T-helper 2 cell treated with Interferon-gamma antibody and Interleukin-4, amounts not matched to agents 5 μg/mL and 100 μg/mL, for 36 hours (primary cell): ENCODE measurements at places on chromosomes 2 and 18.

GRCh38 chr2:127157651-127158485, 50.9 kb upstream of the BIN1 start:
- H3K4me1 ChIP-seq, result no peaks in the 10 kb centered on the region
- no peaks in the 10 kb centered on the region for H3K27me3 ChIP-seq
- no peaks in the 10 kb centered on the region for H3K36me3 ChIP-seq

- H3K4me3 ChIP-seq, result no peak overlapping the region
- no peaks in the 10 kb centered on the region for H3K36me3 ChIP-seq
- H3K27ac ChIP-seq, result no peak overlapping the region
These were observed 118.8 kb upstream of the PDE1A start for GRCh38 chr2:182545420-182546167.

GRCh38 chr2:128323555-128323931, 4.9 kb upstream of the HS6ST1 start:
- no peak overlapping the region for H3K27ac ChIP-seq
- peaks cover 4% of the 10 kb centered on the region for H3K27me3 ChIP-seq
- H3K4me1 ChIP-seq, result peaks cover 6% of the 10 kb centered on the region
- peak overlapping the region; percentile 69 for H3K4me3 ChIP-seq
- no peak for DNase-seq
- no peaks in the 10 kb centered on the region for H3K36me3 ChIP-seq

GRCh38 chr2:205766779-205767359, 84.6 kb downstream of the NRP2 start:
- peak; percentile 13 for DNase-seq
- H3K27ac ChIP-seq, result no peak overlapping the region
- H3K4me1 ChIP-seq, result peaks cover 7% of the 10 kb centered on the region
- peaks cover 5% of the 10 kb centered on the region for H3K36me3 ChIP-seq
- no peak overlapping the region for H3K4me3 ChIP-seq
- H3K27me3 ChIP-seq, result peaks cover 21% of the 10 kb centered on the region

- H3K36me3 ChIP-seq, result no peaks in the 10 kb centered on the region
- H3K27ac ChIP-seq, result no peak overlapping the region
- no peaks in the 10 kb centered on the region for H3K27me3 ChIP-seq
- H3K4me1 ChIP-seq, result no peaks in the 10 kb centered on the region
These were observed 103.9 kb upstream of the TMEFF2 start for GRCh38 chr2:192298664-192299063.

GRCh38 chr2:9905413-9905812, 46.1 kb upstream of the GRHL1 start:
- H3K27me3 ChIP-seq, result no peaks in the 10 kb centered on the region
- no peak overlapping the region for H3K27ac ChIP-seq
- H3K36me3 ChIP-seq, result peaks cover 27% of the 10 kb centered on the region

- H3K36me3 ChIP-seq, result no peaks in the 10 kb centered on the region
- no peak overlapping the region for H3K4me3 ChIP-seq
- DNase-seq, result no peak
- no peaks in the 10 kb centered on the region for H3K4me1 ChIP-seq
- no peak overlapping the region for H3K27ac ChIP-seq
- H3K27me3 ChIP-seq, result no peaks in the 10 kb centered on the region
These were observed 1042.3 kb upstream of the NRXN1 start for GRCh38 chr2:52074130-52074719.

DNA sequence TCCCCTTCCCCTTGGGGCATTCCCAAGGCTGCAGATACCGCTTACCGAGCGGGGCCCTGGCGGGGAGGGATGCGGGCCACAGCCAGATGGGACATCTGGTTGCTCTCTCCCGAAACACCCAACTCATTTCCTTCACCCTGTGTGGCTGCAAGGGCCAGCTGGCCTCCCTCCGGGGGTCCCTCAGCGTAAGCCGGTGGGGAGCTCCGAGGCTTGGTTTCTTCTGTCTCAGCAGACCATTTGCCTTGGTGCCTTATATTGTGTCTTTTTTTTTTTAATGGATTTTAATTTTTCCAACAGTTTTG, 107.6 kb upstream of the ODC1 start:
- DNase-seq, result no peak
- H3K4me3 ChIP-seq, result no peak overlapping the region
- no peak overlapping the region for H3K27ac ChIP-seq
- H3K4me1 ChIP-seq, result no peaks in the 10 kb centered on the region

DNA sequence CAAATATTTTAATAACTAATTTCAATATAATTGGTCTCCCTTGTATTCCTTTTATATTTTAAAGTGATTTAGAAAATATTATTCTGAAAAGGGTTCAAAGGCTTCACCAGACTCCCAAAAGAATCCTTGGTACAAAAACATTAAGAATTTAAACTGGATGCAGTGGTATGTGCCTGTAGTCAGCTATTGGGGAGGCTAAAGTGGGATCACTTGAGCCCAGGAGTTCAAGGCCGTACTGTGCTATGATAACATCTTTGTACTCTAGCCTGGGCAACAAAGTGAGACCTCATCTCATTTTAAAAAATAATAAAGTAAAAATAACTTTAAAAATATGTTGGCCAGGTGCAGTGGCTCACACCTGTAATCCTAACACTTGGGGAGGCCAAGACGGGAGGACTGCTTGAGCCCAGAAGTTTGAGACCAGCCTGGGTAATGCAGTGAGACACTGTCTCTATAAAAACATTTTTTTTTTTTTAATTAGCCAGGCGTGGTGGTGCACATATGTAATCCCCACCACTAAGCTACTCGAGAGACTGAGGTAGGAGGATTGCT, 14.7 kb downstream of the NCL start:
- no peak overlapping the region for H3K4me3 ChIP-seq
- no peaks in the 10 kb centered on the region for H3K27me3 ChIP-seq
- no peaks in the 10 kb centered on the region for H3K4me1 ChIP-seq
- H3K36me3 ChIP-seq, result peaks cover 29% of the 10 kb centered on the region
- no peak overlapping the region for H3K27ac ChIP-seq

GRCh38 chr2:135821190-135821589, 15.8 kb downstream of the LCT start:
- H3K4me3 ChIP-seq, result peak overlapping the region; percentile 79
- no peak for DNase-seq
- H3K27me3 ChIP-seq, result no peaks in the 10 kb centered on the region
- peak overlapping the region; percentile 89 for H3K27ac ChIP-seq
- peaks cover 39% of the 10 kb centered on the region for H3K4me1 ChIP-seq

GRCh38 chr2:43194121-43194869, 32.1 kb downstream of the ZFP36L2 start:
- peak overlapping the region; percentile 75 for H3K4me3 ChIP-seq
- no peak for DNase-seq
- H3K27me3 ChIP-seq, result no peaks in the 10 kb centered on the region
- H3K36me3 ChIP-seq, result peaks cover 3% of the 10 kb centered on the region
- peak overlapping the region; percentile 94 for H3K27ac ChIP-seq
- peaks cover 40% of the 10 kb centered on the region for H3K4me1 ChIP-seq

GRCh38 chr2:85771486-85771885, 17.7 kb downstream of the ATOH8 start:
- no peak overlapping the region for H3K4me3 ChIP-seq
- no peak overlapping the region for H3K27ac ChIP-seq
- no peaks in the 10 kb centered on the region for H3K4me1 ChIP-seq
- peaks cover 38% of the 10 kb centered on the region for H3K27me3 ChIP-seq

GRCh38 chr18:70046796-70047195, 99.1 kb upstream of the CD226 start:
- H3K4me1 ChIP-seq, result no peaks in the 10 kb centered on the region
- peaks cover 13% of the 10 kb centered on the region for H3K36me3 ChIP-seq
- H3K4me3 ChIP-seq, result no peak overlapping the region
- H3K27ac ChIP-seq, result no peak overlapping the region
- H3K27me3 ChIP-seq, result no peaks in the 10 kb centered on the region

- DNase-seq, result no peak
- H3K4me1 ChIP-seq, result no peaks in the 10 kb centered on the region
- H3K27me3 ChIP-seq, result no peaks in the 10 kb centered on the region
- no peak overlapping the region for H3K4me3 ChIP-seq
These were observed 571.7 kb upstream of the FANCL start for GRCh38 chr2:58812771-58813344.

- no peak for DNase-seq
- peak overlapping the region; percentile 33 for H3K4me3 ChIP-seq
- H3K27me3 ChIP-seq, result peaks cover 73% of the 10 kb centered on the region
- no peaks in the 10 kb centered on the region for H3K36me3 ChIP-seq
- H3K4me1 ChIP-seq, result peaks cover 15% of the 10 kb centered on the region
- no peak overlapping the region for H3K27ac ChIP-seq
These were observed 205.0 kb upstream of the SMAD2 start for GRCh38 chr18:48135436-48135966.

DNA sequence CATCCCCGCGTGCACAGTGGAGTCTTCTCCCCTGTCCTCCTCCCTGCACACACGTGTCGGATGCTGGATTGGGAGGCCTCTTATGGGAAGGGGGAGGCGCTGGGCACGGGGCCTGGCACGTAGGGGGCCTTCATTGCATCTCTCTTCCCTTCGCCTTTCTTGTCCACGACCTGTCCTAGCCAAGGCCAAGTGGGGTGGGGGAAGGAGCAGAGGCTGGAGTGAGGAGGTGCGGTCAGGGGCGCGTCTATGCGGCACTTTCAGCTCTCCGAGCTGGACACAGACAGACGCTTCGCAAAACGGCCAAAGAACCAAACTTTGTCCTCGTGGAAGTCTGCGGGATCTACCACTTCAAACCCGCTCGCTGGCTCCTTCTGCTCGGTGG, 13.4 kb downstream of the ALPG start:
- no peak overlapping the region for H3K4me3 ChIP-seq

DNA sequence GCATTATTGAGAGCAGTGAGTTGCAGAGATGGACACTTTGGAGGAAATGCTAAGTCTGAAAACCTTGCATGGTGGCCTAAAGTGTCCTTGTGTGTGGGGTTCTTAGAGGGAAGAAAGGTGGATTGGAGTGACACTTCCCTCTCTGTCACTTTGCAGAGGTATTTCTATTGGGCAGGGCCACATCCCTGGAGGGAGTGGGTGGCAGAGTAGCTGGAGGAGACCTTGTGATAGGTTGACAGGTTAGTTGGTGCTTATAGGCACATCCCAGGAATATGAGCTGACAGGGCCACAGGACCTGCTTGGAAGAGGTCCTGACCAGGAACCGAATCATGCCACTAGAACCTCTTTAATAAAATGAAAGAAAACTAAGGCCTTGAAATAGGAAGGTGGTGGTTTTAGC, 972 bp upstream of the IGFBP5 start:
- H3K4me1 ChIP-seq, result peaks cover 24% of the 10 kb centered on the region
- no peaks in the 10 kb centered on the region for H3K36me3 ChIP-seq
- peaks cover 67% of the 10 kb centered on the region for H3K27me3 ChIP-seq
- no peak overlapping the region for H3K4me3 ChIP-seq
- no peak for DNase-seq

DNA sequence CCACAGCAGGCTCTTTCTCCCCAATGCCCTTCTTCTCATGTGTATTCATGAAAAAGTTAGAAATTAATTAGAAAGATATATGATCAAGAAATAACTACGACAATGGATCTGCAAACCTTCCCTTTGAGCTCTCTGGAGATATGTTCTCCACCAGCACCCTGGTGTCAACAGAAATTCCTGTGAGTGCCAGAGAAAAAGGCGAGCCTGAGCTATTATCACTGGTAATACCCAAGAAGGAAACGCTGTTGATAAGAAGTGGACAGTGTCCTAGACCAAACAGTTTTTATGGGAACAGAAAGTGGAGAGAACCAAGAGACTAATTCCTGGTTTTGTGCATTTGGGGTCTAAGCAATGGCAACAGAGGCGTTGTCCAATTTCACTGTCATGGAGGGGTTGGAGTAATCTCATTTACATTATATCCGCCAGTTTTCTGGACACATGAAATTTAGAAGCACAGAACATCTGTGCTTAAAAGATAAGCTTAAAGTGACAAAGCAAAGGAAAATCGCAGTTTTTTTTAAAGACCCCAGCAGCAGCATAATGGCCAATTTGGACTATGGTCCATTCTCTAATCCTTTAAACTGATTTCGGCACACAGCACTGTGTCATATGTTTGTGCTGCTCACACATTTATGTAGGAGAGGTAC, 47.2 kb upstream of the CDC42EP3 start:
- DNase-seq, result no peak
- H3K4me3 ChIP-seq, result no peak overlapping the region
- H3K27me3 ChIP-seq, result peaks cover 18% of the 10 kb centered on the region
- H3K36me3 ChIP-seq, result peaks cover 11% of the 10 kb centered on the region
- H3K4me1 ChIP-seq, result peaks cover 6% of the 10 kb centered on the region

DNA sequence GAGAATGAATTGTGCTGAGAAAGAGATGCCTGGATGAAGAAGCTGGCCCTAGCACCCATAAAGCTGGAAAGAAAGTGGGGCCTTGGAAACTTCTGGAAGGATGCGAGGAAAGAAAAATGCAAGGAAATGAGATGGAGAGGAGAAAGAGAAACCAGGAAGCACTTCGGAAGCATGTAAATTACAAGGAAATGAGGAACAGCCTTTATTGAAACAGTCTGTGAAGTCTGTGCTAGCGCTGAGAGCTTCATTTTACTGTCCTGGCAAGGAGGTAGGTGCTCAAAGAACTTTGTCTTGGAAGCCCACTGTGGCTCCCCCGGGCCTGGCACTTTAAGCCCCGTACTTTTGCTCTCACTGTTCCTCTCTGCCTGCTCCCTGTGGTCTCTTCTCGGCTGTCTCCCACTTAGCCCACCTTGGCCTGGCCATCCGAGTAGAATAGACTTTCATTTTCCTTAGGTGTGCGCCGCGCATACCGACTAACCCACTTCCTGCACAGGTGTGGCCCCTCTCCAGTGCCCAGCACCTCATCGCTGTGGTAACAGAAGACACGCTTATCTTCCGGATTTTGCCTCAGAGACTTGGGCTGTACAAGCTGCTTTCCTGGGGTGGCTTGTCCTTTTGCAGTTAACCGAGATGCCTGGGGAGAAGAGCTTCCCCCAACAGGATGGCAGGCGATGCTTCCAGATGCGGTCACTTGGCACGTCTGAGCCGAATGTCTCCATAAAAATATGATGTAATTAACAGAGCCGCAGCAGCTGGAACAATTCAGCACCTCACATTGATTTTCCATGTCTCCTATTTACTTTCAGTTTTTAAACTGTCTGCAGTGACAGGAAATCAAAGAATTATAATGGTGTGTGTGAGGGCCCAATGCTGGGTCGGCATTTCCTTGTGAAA, 199.6 kb downstream of the HRH4 start:
- H3K27me3 ChIP-seq, result peaks cover 9% of the 10 kb centered on the region
- peak overlapping the region; percentile 80 for H3K27ac ChIP-seq
- no peaks in the 10 kb centered on the region for H3K36me3 ChIP-seq
- peak overlapping the region; percentile 81 for H3K4me3 ChIP-seq

- no peaks in the 10 kb centered on the region for H3K27me3 ChIP-seq
- peaks cover 34% of the 10 kb centered on the region for H3K36me3 ChIP-seq
- H3K27ac ChIP-seq, result no peak overlapping the region
- H3K4me1 ChIP-seq, result peaks cover 71% of the 10 kb centered on the region
- DNase-seq, result no peak
These were observed 17.5 kb downstream of the YWHAQ start for GRCh38 chr2:9613291-9613690.

- H3K27ac ChIP-seq, result no peak overlapping the region
- H3K36me3 ChIP-seq, result no peaks in the 10 kb centered on the region
- no peaks in the 10 kb centered on the region for H3K4me1 ChIP-seq
These were observed 143.7 kb downstream of the ATL2 start for GRCh38 chr2:38233231-38233983.

DNA sequence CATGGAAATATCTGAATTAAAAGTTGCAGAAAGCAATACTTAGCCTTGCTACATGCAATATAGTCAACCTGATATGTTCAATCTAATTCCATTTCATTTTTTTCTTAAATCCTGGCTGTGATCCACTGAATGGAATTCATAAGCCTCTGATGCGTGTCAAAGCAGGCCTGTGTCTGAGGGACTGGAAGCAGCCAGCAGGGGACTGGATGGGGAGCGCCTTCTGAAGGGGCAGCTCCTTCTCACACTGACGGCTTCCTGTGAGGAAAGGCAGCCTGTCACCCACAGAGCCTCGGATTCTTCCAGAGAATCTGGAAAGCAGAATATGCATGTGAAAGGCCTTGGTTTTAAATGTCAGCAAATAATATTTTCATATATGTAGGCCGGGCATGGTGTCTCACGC, 73.5 kb downstream of the KCNF1 start:
- H3K27ac ChIP-seq, result no peak overlapping the region
- H3K36me3 ChIP-seq, result no peaks in the 10 kb centered on the region
- peaks cover 3% of the 10 kb centered on the region for H3K27me3 ChIP-seq
- no peak overlapping the region for H3K4me3 ChIP-seq
- no peak for DNase-seq
- H3K4me1 ChIP-seq, result no peaks in the 10 kb centered on the region
